SK-N-DZ (cell line): ENCODE measurements at places on chromosomes 1 and 21.

DNA sequence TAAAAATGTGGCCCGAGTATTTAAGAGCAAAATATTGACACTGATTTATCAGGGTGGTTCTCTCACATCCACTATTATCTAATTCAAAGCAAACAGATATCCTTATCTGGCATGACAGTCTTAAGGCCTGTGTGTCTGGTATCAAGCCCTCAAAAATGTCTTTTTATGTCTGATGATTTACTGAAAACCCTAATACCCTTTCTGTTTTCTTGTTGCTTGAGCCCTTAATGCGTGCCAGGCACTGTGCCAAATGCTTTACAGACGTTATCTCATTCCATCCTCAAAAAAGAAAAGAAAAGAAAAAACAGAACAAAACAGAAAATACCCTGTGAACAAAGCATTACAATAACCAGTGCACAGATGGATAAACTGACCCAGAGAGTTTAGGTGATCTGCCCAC, 5.7 kb downstream of the DUSP23 start:
- DNase-seq = peak; percentile 38

- DNase-seq = no peak
These were observed 18.5 kb downstream of the CLDN14 start for GRCh38 chr21:36461277-36461917.

DNA sequence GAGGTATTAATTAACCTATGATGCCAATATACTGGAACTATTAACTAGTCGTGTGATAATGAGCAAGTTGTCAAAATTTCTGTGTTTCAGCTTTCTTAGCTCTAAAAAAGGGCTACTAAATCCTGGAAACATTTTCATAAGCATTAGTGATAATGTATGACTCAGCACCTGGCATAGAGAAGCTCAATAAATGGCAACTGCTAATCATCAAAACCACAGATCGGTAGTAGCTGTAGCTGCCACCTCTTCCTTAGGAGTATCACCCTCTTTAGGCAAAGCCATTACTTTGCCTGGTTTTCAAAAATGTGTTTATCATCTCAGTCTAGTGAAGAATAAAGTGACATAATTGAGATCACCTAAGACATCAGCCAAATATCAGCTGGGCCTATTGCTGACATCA, 75.5 kb downstream of the TPR start:
- no peak for DNase-seq

GRCh38 chr1:67726224-67726623, 41.2 kb downstream of the GADD45A start:
- DNase-seq = no peak

- no peak for DNase-seq
These were observed 90.2 kb upstream of the VCAM1 start for GRCh38 chr1:100629391-100629790.

DNA sequence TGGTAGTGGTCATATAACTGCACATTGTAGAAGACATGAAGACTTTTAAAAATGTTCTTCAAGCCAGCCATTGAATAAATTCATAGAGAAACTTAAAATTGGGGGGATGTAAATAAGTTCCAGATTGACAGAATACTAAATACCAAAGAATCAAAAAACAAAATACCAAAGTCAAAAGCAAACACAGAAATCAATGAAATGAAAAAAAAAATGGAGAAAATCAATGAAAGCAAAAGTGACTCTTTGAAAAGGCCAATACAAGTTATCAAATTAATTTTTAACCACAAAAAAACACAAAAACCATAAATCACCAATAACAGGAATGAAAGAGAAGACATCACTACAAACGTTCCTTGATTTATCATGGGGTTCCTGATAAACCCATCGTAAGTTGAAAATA, 25.6 kb downstream of the LPGAT1 start:
- DNase-seq = no peak

- DNase-seq = no peak
These were observed 176.7 kb downstream of the CAMTA1 start for GRCh38 chr1:6961905-6962477.

GRCh38 chr1:54364995-54365394, 41.2 kb downstream of the SSBP3 start:
- DNase-seq = no peak

- DNase-seq = peak; percentile 36
These were observed 9.3 kb upstream of the SRARP start for GRCh38 chr1:15994590-15995351.

DNA sequence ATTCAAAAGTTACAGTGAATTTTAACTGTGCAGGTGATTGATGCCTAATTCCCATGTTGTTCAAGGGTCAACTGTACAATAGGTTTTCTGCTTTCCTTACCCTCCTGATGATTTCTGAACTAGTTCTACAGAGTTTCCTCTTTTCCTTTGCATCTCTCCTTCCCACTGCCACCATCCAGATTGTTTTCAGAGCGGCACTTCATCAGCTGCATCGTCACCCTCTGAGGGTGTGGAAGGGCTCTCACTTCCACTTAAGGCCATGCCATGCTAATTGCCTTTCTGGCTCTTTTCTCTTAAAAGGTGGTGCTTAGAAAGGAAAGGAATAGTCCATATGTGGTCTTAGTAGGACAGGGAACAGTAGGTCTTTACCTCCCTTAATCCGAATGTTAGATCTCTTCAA, 39.1 kb downstream of the DISC1 start:
- DNase-seq = no peak

DNA sequence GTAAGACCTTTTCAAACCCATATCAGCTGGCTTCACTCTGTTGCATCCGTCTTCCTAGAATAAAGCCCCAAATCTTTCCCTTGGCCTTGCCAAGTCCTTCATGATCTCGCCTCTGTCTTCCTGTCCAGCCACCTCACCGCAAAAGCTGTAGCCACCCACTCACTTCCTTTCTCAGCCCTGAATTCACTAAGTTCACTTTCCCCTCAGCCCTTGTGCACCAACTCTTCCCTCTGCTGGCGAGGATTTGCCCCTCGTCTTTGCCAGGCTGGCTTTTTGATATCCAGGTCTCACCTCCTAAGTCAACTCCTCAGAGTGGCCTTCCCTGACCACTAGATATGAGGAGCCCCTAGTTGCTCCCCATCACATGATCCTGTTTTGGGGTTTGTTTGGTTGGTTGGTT, 3.9 kb upstream of the COL16A1 start:
- DNase-seq = no peak

- no peak for DNase-seq
These were observed 87.2 kb downstream of the MRPL37 start for GRCh38 chr1:54287176-54287650.

DNA sequence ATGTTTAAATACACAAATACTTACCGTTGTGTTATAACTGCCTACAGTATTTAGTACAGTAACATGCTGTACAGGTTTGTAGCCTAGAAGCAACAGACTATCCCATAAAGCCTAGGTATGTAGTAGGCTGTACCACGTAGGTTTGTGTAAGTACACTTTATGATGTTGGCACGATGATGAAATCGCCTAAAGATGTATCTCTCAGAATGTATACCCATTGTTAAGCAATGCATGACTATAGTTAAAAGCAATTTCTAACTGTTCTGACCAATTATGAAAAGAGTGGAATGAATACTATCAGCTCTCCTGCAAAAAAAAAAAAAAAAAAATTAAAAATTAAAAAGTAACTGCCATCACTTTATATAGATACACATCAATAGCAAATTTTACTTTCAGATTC, 11.4 kb downstream of the HP1BP3 start:
- DNase-seq = no peak

DNA sequence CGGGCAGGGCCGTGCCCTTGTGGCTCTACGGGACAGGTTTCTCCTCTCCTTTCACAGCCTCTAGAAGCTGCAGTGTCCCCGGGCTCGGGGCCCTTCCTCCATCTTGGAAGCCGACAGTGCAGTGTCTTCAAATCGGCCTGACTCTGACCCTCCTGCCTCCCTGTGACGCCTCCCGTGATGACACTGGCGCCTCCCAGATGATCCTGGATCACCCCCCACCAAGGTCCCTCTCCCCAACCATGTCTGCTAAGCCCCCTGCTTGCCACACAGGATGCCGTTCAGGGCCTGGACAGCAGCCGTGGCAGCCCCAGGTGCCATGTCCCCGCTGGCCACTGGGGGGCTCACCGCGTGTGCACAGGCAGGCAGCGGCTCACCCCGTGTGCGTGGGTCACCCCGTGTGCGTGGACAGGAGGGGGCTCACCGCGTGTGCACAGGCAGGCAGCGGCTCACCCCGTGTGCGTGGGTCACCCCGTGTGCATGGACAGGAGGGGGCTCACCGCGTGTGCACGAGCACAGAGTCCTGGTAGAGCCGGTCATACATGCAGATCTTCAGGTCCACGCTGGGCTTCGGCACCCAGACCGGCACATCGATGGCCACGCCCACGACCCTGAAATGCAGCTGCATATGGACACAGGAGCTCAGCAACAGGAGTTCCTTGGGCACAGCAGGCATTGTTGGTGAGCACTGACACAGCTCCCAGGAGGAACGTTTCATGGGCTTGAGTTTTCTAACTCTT, 24.9 kb upstream of the TMEM52 start:
- DNase-seq = peak; percentile 49

- no peak for DNase-seq
These were observed 25.0 kb downstream of the RBM15 start for GRCh38 chr1:110364221-110364620.

- DNase-seq = no peak
These were observed 44.8 kb downstream of the ATP6V1G3 start for GRCh38 chr1:198495631-198496030.

GRCh38 chr1:229440851-229441537, 7.1 kb upstream of the ACTA1 start:
- DNase-seq = no peak

- peak; percentile 26 for DNase-seq
These were observed 380.0 kb downstream of the DSCAM start for GRCh38 chr21:40466893-40467483.

DNA sequence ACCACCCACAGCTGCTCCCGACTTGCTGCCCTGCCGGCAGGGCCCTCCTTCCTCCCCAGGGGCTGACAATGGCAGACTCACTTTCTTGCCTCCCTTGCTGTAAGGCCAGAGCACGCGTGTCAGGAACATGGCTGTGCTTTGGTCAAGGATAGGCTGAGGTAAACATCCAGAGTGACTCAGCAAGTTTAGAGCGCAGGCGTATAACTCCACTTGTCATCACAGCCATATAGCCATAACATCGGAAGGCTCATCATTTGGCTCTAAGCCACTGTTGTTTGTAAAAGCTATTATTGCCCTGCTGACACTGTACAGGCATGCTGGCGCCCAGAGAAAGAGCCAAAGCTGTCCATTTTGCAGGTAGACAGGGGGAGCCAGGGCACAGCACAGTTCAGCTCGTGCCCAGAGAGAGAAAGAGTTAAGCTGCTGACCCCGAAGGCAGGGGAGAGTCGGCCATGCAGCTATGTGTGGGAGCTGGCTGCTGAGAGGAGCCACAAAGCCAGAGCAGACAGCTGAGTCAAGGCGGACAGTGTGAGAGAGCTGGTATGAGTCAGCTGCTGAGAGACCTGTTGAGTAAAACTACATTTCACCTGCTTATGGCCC, 60.6 kb downstream of the GNG4 start:
- no peak for DNase-seq

GRCh38 chr1:223815020-223815853, 30.5 kb downstream of the TP53BP2 start:
- DNase-seq = no peak

DNA sequence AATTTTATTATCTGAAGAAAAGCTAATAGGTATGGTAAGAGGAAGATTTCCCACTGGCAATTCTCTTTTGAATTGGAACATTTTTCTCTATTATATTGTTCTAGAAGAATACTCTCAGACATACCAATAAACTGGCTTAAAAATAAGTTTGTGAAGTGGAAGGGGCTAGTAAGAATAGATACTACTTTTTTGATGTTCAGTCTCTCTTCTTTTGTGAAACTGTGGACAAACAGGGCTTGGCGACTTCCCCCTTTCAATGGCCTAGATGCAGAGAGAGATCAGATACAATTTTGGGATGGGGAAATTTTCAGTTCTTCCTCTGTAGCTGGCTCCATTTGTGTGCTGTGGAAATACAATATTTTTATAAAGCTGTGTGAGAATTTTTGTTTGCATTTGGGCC, 2.5 kb downstream of the PBX1 start:
- no peak for DNase-seq

DNA sequence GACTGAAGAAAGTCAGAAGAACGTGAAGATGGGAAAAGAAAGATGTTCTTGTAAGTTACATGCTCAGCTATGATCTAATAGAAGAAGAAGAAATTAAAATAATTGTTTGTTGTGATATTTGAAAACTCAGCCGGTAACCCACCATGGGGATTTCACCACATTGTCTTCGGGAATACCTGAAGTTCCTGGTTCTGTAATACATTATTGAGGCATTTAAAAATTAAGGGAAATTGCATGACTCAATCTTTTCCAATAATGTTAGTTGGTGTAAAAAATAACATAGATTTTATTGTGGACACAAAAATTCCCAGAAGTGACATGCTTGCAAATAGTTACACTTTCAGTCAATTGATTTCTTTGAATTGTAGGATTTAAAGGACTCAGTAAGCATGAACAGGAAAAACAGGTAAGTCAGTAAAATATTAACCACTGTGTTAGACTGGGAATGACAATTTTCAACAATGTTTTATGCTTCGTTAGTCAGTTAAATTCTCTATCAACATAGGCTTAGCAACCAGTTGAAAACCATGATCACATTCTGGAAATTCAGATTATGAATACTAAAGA, 745.1 kb downstream of the LTN1 start:
- no peak for DNase-seq

GRCh38 chr1:84141182-84142003, 2.7 kb upstream of the PRKACB start:
- no peak for DNase-seq

DNA sequence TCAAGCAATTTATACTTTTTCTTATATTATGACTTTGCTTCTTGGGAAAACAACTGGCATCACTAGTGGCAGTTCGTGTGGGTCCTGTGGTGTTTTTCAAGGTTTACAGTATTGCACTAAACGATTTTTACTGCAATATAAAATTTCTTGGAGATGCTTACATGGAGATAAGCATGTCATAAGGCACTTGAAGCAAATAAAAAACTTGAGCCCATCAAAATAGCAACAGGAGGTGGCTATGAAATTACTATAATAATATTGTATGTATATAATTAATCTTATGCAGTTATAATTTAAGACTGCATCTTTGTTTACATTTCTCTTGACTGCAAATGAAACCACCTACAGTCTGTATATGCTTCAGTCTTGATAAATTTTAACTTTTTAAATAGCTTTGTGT, 29.3 kb upstream of the CHAF1B start:
- DNase-seq = no peak

GRCh38 chr1:230541306-230541705, 101.0 kb upstream of the COG2 start:
- DNase-seq = no peak

DNA sequence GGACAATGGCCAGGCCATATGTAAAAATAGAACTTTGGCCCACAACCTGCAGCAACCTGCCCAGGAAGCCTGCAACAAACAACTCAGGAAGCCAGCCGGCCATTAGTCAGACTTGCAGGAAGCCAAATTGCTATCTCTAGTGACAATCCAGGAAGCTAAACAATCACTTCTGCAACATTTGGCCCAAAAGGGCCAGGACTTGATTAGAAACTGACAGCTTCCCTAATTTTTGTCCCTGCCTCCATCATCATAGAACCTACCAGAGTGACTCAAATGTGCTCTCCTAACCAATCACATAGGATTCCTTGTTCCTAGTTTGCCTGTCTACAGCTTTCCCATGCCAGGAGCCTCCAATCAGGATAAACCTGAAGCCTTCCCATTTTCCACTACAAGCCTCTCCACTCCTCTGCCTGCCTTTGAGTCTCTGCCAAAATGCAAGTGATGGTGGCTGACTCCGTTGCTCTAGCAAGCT, 639.3 kb downstream of the PTPRU start:
- DNase-seq = no peak

GRCh38 chr1:234969581-234970400, 158.8 kb downstream of the TOMM20 start:
- peak; percentile 67 for DNase-seq
